B cell (primary cell): ENCODE measurements at places on chromosomes 2 and 18. TPM values are rescaled to one million over a fixed set of nuclear protein-coding genes. Genes with fewer than 3 reads are reported as not detected.
A peak's percentile ranks its signal among the peaks of the same experiment; 100 is the strongest.

- DNase-seq = no peak
Measured at GRCh38 chr2:7030810-7031209, 113.6 kb downstream of the RNF144A start.

DNA sequence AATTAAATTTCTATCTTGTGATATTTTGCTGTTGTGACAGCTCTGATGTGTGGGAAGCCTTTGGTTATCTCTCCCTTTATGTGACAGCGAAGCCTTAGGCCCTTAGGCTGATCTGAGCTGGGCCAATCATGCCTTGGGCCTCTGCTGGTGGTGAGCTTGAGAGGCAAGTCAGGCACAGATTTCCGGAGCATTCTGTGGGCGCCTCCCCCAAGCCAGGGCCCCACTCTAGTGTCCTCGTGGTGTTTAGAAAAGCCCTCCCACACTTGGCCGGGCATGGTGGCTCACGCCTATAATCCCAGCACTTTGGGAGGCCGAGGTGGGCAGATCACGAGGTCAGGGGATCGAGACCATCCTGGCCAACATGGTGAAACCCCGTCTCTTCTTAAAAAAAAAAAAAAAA, 239.8 kb downstream of the SH3RF3 start:
- no peak for DNase-seq

Gene RFTN2
- total RNA-seq = not detected in 2 replicates

Gene CHAC2
- 2.1 and 3.2 TPM in 2 replicates for total RNA-seq

- DNase-seq = no peak
Measured at GRCh38 chr18:23756590-23757436, 67.6 kb downstream of the LAMA3 start.

DNA sequence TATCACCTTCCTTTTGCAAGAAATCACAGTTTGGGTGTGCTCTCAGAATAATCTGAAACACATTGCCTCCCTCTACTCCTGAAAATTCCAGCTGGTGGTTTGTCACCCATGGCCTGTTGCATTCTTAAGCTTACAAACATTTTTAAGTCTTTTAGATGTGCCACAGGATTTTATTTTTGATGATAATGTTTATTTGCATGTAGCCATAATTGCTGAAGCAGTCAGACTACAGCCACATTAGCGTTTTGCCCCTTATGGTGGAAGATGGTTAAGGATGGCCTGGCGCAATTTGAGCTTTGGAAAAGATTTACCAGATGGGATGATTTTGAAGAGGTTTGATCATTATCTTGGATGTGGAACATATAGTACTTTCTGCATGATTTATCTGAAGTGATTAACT, 439.5 kb downstream of the MEIS1 start:
- DNase-seq = no peak

- no peak for DNase-seq
Measured at GRCh38 chr2:138094031-138094430, 129.8 kb downstream of the HNMT start.

DNA sequence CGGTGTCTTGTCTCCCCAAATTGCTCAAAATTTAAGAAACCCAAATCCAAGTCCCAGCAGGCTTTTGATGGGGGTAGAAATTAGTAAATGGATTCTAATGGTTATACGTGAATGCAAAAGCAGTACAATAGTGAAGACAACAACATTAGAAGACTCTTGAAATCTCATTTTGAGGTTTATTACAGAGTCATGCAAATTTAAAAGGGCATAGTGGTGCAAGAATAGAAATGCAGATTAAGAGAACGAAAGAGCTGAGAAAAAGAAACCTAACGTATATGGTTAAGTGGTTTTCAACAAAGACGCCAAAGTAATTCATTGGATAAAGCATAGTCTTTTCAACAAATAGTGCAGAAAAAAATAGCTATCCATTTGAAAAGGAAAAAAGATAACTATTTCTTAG, 33.2 kb upstream of the CXXC1 start:
- no peak for DNase-seq

Gene HOXD12
- total RNA-seq = not detected in 2 replicates

Gene RNF144A
- total RNA-seq = 1.6 and 2.5 TPM in 2 replicates

GRCh38 chr2:215660687-215661086, 224.8 kb upstream of the FN1 start:
- no peak for DNase-seq

Gene STARD7
- 132 and 133 TPM in 2 replicates for total RNA-seq

DNA sequence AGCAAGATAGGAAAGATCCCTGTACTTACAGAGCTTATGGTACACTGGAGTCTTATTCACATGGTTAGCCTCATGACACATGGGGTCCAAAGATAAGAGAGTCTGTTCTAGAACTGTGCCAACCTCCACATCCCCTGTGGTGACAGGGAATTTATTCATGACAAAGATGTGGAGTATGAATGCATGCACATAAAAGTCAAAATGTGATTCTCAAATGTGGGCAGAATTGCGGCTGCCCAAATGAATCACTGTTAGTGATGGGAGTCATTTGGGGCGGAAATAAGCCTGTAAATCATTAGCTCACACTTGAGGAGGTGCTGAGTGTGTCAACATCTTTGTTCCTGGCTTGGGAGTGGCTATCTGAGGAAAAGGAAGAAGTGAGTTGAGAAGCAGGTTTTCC, 560.6 kb downstream of the SLC4A3 start:
- DNase-seq = no peak

Gene SERPINB12
- total RNA-seq = not detected in 2 replicates

Gene FBXO48
- total RNA-seq = 3.2 TPM in 2 replicates

DNA sequence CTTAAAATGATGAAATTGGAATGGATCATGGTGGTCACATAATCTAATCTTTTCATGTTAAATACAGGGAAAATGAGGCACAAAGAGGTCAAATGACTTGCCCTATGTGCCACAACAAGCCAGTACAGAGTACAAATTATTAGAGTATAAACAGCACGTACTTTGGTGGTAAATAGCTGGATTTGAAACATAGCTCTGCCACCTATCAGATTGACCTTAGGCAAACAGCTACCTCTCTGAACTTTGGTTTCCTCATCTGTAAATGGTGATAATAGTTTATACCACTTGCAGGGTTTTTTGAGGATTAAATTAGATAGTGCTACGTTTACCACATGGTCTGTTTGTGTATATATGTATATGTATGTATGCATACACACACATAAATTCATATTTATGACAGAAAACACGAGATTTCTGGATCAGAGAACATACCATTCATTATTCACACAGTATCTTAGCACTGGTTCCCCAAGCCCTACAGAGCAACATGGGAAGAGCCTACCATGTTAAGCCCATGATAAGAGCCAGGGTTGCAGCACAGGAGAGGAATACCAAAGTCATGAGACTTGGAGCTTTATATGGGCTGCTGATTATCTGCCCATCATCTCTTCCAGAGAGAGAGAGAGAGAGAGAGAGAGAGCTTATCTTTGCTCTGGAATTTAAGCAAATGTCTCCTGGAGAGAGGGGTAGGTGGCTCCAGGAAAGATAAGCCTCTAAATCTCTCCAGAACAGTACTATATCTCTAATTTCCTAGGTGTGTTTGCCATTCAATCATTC, 73.5 kb downstream of the MDH1 start:
- no peak for DNase-seq

DNA sequence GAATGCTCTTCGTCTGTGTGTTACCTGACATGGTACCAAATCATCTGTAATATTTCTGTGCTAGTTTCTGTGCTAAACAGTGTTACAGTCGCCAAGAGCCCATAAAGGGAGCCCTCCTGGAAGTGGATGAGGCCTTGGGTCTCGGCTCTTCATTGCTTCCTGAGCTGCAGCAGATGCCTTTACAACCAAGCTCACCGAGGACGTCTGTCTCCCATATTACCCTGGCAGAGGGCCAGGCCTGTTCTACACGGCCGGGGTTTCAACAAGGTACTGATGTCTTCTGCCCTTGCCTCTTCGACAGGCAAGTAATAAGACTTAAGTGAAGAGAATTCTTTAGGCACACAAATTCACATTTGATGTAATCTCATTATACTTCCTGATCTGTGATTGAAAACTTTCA, 16.8 kb downstream of the RPL31 start:
- DNase-seq = no peak

Gene OXER1
- total RNA-seq = 3.3 and 4.0 TPM in 2 replicates

- DNase-seq = no peak
Measured at GRCh38 chr18:62037012-62037742, 144.4 kb upstream of the RNF152 start.

GRCh38 chr2:147294825-147295392, 549.9 kb upstream of the ACVR2A start:
- no peak for DNase-seq

DNA sequence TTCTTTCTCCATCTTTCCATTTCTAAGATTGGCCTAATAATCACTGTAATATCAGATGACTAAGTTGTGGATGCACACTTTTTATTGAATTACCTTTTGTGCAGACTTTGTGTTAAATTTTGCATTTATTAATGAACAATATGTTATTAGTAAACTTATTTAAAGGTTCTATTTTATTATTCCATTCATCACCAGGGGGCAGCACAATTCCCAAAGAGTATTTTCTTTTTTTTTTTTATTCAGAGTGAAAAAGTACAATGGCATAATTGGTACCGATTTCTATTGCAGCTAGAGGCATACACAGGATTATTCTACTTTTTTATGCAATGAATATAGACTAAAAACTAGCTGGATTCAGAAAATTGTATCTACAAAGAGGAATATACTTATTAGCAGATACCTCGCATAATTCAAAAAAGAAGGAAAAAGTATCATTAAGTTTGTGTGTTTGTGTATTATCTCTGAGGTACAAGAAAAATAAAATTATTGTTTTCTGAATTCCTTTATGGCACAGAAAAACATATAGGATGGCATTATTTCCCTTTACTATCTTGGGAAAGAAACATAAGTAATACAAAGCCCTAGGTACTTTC, 390.6 kb downstream of the ERBB4 start:
- DNase-seq = no peak

DNA sequence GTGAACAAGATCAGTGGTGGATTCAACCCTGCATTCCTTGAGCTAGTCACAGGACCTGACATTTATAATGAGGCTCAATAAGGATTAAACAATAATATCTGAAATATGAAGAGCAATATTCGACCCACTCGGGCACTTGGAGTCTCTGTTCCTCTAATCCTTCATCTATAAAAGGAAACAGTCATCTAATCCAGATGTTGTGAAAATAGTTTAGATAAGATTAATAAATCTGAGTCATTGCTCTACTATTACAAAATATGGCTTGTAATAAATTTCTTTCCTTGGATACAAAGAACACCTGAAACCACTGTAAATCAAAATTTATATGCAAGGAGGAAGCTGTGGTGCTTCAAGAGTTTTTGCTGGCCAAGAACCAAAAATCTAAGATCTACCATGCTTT, 846.9 kb upstream of the ACVR2A start:
- no peak for DNase-seq

DNA sequence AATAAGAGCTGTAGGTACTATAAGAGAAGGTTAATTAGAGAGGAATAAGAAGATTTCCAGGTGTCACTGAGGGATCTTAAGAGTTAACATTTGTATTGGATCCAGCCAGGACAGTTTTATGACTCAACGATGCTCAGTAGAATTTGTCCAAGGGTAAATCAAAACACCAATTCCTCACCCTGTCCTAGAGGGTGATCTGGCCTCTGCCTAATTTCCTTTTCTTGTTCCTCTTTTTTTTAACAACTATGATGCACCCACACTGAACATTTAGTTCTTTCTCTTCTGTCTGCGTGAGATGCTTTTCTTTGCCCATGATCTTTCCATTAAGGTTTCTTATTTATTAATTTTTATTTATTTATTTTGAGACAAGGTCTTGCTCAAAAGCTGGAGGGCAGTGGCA, 92.0 kb downstream of the PMS1 start:
- DNase-seq = peak; percentile 2

Gene SLC40A1
- 0.39 and 0.44 TPM in 2 replicates for total RNA-seq

- DNase-seq = no peak
Measured at GRCh38 chr2:74764429-74765272, 69.3 kb upstream of the HK2 start.

- no peak for DNase-seq
Measured at GRCh38 chr2:24461685-24462084, 29.4 kb upstream of the NCOA1 start.

DNA sequence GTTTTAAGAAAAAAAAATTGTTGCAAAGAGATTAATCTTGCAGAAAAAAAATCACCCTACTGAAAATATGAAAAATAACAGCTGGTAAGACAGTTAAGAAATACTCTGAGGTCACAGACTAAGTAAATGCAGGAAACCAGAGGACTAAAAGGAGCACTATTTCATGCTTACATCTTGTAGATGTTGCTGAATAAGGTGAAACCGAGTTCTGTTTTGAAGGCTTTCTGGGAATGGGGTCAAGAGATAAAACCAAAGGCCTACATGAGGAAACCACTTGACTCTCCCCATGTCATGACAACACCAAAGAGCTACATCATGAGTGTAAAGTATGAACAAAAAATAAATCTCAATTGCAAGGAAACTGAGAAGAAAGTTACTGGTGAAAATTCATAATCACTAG, 197.6 kb downstream of the LRP1B start:
- no peak for DNase-seq

Gene GALR1
- not detected in 2 replicates for total RNA-seq

- DNase-seq = peak; percentile 2
Measured at GRCh38 chr2:140863713-140864112, 1267.1 kb downstream of the LRP1B start.

GRCh38 chr2:112841295-112842044, 4.9 kb upstream of the IL1B start:
- DNase-seq = peak; percentile 70

GRCh38 chr2:231717281-231718171, 9.2 kb downstream of the PTMA start:
- DNase-seq = peak; percentile 83

Gene EMILIN1
- 0.39 and 0.52 TPM in 2 replicates for total RNA-seq

Gene NGEF
- total RNA-seq = not detected in 2 replicates

GRCh38 chr18:54387631-54388030, 29.9 kb downstream of the C18orf54 start:
- DNase-seq = no peak

GRCh38 chr2:177229442-177230242, 17.0 kb downstream of the HNRNPA3 start:
- no peak for DNase-seq

Gene SPDYA
- total RNA-seq = 2.8 and 3.5 TPM in 2 replicates

GRCh38 chr2:9570182-9571060, 14.8 kb upstream of the ADAM17 start:
- no peak for DNase-seq

DNA sequence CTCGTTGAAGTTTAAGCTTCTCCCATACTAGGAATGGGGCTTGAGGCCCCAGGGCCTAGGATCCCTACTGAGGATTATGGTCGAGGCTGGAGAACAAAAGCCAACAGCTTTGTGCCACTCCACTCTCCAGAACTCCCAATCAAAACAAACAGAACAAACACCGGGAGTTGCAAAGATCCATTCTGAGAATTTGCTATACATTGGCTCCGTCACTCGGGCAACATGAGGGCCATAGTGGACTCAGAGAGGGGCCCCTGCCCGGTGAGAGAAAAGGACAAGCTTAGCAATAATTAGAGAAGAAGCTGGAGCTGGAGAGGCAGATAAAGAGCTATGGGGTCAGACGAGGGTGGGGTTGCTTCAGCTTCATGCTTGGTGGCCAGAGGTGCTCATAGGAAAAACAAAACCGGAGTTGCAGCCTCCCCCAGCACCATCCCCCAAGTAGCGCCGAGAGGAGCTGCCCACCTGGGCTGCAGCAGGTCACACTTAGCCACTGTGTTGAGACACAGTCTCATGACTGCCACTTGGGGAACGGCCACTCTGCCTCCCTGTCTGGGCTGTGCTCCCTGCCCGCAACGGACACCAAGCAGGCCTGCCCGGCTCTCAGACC, 142.3 kb upstream of the HAAO start:
- no peak for DNase-seq

Gene TNFRSF11A
- 0.41 and 1.7 TPM in 2 replicates for total RNA-seq

GRCh38 chr2:30655660-30656059, 151.6 kb downstream of the CAPN13 start:
- no peak for DNase-seq
